NCI-H524 (cell line): ENCODE measurements at places on chromosomes 7 and 10.
A peak's percentile ranks its signal among the peaks of the same experiment; 100 is the strongest.

- no peak for DNase-seq
Observed at GRCh38 chr10:73931767-73932619, 21.1 kb downstream of the PLAU start.

DNA sequence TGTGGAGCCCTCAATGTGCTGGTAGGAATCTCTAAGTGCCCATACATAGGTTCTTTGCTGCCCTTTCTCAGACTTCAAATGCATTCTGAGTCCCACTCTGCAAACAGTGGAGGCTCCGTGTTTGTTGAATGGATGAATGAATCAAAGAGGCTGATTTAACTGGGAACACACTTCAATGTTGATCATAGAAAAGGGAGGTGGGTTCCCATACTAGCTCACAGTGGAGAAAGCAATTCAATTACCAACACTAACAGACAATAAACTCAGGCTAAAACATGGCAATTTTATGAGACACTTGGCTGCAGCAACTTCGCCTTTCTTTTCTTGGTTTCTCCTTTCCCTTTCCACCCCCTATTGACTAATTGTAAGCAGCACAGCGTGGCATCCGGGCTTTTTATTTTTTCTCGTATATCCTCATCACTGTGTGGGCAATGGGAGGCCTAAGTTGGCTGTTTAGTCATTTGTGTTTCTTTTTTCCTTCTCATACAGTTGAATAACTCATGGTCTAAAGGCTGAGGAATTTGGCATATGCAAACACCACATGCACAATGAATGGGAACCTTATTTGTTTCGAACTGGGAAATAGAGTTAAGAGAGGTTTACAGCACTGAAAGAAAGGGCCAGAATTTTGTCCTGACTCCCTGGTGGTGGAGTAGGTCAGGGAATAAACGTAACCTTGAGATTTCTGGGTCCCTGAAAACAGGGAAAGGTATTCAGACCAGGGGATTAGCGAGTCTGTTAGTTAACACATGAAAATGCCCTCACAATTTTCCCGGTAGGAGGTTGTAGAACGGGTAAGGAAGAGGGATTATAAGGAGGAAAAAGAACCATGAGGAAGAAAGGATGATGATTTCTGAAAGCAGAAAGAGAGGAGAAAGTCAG, 858.5 kb downstream of the KCNMA1 start:
- no peak for DNase-seq

GRCh38 chr10:122461367-122461728, at the start of gene HTRA1:
Gene HTRA1, plus strand, starts transcription at chr10:122461553. Its CDS starts 100 bp downstream, at chr10:122461653.
- DNase-seq = no peak

- no peak for DNase-seq
Observed at GRCh38 chr10:44186821-44187220, 198.1 kb downstream of the CXCL12 start.

- DNase-seq = no peak
Observed at GRCh38 chr7:93719546-93719945, 145.0 kb upstream of the CALCR start.

DNA sequence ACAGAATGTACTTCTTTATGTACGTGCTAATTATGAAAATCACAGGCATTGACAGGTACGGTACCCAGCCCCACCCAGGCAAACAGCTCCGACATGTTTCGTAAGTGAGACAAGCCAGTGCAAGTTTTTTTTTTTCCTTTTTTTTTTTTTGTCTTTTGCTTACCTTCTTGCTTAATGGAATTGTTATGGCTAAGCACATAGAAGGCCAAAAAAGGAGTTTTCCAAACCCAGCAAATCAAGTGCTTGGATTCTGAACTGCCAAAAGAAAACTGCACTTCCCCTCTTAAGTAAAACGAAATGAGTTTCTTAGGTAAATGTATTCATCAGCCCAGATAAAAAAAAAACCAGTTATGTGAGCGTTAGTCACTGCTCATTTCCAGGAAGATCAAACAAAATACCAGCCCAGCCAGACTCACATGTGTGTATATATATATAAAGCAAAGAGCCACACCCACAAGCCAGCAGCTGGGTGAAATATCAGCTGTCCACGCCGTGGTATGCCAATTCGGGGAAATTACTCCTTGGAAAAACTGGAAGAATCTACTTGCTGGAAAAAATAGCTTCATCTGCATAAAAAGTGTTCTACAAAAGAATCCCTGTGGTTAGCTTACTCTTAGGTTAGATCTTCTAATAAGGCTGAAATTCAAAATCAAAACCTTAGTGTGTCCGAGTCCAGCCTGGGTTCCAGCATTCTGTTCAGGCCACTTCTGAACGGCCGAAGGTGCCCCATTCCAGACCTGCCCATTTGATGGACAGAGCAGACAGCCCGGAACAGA, 8.0 kb downstream of the KLF6 start:
- DNase-seq = no peak

- DNase-seq = no peak
Observed at GRCh38 chr7:120169996-120170783, 102.8 kb upstream of the KCND2 start.

DNA sequence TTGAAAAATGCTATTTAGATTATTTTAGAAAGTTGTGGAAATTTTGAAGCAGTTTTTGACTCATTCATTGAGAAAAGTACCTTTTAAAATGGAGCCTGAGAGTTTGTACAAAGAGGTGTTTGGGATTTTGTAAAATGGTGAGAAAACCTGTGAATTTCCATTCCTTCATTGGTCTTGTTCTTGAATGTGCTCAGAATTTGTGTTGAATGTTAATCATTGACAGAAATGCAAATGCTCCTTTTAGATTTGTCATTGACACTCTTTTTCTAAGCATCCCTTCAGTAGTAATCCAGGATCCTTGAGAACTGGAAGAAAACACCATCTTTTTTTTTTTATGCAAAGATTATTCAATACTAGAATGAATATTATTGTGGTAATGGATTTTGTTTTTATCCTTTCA, 74.8 kb downstream of the LCOR start:
- DNase-seq = no peak

DNA sequence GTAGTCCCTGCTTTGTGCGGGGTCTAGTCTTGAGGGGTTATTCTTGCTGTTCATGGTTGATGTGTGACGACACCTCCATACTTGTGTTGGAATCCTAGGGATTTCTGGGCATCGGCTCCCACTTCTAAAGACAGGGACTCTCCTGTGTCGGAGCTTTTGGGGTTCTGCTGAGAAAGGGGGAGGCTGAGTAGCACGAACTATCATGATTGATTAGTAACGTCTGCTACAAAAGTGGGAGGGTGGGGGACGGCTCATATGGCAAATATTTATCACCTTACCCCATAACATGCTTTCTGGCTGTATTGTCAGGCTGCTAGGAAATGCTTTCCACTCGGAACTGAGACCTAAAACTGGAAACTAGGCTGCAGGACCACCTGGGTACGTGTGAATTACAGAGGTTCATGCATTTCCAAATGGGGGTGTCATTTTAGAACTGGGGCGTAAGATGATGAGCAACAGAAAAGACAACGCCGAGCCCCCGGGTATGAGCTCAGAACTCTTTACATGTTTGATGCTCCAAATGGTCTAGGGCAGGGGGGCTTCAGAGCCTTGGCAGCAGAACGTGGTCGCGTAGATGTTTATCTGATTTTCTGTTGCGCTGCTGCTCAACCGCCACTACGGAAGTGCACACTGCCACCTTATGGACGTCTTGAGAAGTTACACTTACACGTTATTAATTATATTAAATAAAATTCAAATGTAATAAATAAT, 15.1 kb upstream of the NME8 start:
- DNase-seq = peak; percentile 67

DNA sequence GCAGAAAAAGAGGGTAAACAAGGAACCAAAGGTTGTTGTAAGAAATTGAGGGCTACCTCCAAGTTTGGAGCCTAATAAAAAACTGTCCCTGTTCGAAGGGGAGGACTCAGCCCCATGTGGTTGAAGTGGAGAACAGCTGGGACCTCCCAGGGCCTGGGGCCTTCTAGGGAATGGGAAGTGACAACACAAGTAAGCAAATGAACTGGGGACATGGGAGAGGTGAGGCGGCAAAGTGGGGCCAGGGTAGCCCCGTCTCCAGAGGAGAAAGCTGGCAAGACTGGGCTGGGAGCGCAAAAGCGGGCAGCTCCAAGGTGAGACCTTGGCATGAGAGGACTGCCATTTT, 198.1 kb downstream of the ZNF438 start:
- no peak for DNase-seq

DNA sequence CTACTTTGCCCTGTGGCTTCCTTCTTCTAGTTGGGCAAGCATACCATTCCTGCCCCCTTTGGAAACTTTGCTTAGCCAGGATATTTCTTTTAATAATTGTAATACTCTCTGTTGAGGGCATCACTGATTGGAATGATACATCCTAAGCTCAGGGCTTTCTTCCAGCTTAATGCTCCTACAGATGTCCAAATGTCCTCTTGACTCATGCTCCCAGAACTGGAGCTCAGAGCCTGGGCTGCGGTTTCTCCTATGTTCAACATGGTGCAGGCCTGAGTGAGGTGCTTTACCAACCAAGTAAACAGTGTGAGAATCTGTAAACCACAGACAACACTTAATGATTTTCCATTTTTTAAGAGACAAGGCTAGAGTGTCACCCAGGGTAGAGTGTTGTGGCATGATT, 108.6 kb downstream of the LRRC4 start:
- no peak for DNase-seq

DNA sequence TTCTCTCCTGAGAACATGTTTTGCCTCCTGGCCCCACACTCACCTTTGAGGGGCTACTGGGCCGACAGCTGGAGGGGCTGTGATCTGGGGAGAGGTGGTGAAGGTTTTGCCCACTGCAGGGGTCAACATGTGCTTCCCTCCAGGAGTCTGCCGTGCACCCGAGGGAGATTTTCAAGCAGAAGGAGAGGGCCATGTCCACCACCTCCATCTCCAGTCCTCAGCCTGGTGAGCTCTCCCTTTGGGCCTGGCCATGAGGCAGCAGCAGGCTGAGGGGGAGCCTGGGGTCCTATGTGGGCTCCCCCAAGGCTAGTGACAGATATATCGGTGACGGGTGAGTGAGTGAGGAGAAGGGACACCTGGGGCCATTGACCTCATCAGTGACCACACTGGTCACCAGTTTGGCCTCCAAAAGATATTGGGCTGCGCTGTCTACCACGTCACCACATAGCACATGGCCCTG, 6.6 kb downstream of the PGAM2 start:
- no peak for DNase-seq

- peak; percentile 13 for DNase-seq
Observed at GRCh38 chr7:138008588-138009349, 6.9 kb upstream of the CREB3L2 start.

DNA sequence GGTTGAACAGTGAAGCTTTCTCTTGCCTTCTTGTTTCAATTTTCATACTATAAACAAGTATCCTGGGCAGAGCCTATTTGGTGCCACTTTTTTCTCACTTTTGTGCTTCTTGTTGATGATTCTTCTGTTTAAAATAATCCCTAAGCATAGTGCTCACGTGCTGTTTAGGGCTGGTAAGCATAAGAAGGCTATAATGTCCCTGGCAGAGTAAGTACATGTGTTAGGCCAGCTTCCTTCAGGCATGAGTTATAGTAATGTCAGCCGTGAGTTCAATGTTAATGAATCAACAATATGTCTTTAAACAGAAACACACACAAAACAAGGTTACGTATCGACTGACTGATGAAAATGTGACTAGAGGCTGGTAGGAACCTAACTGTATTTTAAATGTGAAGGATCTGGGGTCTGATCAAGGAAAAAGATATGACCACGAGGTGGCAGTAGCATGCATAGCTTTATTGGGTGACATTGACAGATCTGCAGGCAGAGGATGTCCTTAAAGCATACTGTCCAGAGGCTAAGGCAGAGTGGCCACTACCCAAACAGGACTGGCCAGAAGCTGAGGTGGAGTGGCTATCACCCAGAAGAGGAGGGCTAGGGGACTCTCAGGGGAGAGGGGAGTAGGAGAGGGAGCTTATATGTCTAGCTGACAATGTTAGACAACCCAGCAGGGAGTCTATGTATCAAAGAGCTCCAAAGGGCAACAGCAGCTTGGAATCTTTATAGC, 113.7 kb downstream of the BRAF start:
- DNase-seq = peak; percentile 11

DNA sequence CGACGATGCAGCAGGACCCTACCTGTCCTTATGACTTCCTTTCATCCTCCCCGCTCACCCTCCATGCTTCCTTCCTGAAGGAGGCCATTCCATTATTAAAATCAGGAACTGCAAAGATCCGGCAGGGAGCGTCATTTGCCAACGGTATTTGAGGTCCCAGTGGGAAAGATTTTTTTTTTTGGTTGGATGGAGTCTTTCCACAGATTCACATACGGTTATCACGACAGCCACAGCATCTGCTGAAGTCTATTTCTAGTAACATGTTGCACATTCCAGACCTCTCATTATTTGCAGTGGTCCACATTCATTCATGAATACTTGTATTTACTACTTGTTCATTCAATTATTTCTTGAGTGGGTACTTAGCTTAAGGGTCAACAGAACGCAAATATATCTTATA, 94.7 kb upstream of the LYZL2 start:
- DNase-seq = no peak

DNA sequence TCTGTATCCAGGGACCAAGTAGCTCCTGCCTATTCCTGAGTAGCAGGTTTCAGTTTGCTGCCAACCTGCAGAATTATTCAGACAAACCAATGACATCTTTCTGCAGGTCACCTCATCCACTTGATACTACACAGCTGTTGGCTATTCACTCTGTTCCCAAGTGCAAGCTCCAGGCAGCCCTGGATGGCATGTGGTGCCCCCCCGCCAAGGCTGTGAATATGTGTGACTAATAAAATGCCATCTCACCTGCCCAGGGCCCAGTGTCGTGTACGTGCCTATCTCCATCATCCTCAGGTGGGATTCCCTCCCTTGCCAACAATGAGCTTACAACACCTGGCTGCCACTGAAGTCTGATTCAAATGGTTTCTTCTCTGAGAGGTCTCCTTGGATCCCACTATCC, 125.8 kb downstream of the RAB11FIP2 start:
- DNase-seq = no peak

DNA sequence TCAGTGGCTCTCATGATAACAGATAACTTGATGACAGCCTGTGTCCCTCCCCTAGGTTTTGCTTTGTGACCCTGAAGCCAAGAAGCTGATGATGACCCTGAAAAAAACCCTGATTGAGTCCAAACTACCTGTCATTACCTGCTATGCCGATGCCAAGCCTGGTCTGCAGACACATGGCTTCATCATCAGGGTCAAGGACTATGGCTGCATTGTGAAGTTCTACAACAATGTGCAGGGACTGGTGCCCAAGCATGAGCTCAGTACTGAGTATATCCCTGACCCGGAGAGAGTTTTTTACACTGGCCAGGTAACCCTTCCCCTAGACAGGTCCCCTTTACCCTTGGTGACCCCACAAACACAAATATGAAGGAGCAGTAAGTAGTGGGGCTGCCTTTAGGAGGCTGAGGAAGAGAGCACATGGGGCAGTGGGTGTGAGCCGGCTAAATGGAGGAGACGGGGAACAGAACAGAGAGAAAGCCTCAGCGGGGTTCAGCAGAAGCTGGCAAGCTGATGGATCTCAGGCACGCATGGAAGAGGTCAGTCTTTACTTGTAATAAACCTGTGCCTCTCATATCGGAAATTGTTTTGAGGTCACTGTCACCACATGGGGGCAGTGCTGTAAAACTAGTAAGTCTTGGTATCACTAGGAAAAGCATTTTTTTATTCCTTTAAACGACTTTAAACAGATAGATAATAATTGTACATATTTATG, 20.2 kb downstream of the PDCD11 start:
- peak; percentile 32 for DNase-seq

GRCh38 chr10:61301575-61301974, 151.6 kb downstream of the TMEM26 start:
- DNase-seq = no peak

GRCh38 chr7:29955799-29956486, 33.7 kb downstream of the SCRN1 start:
- no peak for DNase-seq
